NCI-H446 (cell line): ENCODE measurements at places on chromosomes 11 and 22.

- DNase-seq = no peak
These were observed 2.4 kb upstream of the MYBPC3 start for GRCh38 chr11:47354913-47355282.

DNA sequence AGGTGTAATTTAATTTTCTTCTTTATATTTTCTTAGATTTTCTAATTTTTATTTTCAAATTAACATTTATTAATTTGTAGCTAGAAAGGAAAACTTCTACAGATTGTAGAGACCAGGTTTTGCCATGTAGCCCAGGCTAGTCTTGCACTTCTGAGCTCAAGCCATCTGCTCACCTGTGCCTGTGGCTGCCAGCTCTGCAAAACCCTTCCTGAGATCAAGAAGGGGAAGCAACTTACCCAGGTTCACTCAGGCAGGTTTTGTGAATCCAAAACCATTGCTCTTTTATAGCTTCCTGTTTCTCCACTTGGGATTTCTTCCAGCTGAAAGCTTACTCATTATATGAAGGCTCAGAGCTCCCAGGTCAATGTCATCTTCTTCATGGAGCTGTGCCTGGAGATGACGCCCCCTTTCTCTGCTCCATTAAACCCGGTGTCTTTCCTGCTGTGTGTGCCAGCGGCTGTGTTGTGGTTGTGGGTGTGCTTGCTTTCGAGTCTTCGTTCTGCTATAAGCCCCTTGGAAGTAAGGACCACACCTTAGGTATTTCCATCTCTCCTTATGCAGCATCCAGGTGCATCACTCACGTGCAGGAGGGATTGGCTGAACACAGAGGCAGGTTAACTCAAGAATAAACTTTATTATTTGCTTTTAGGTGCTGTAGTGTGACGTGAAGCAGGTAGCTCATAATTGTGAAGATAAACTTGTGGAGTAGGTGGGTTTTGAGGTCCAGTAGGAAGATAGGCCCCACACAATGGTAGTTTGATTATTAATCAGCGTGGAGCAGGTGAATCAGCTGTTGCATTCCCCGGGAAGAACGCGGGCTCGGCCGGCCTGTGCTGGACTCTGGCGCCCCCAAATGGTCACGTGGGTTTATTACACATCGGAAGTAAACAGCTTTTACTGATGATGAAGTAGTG is 42.2 kb upstream of the INCENP start:
- peak; percentile 37 for DNase-seq

DNA sequence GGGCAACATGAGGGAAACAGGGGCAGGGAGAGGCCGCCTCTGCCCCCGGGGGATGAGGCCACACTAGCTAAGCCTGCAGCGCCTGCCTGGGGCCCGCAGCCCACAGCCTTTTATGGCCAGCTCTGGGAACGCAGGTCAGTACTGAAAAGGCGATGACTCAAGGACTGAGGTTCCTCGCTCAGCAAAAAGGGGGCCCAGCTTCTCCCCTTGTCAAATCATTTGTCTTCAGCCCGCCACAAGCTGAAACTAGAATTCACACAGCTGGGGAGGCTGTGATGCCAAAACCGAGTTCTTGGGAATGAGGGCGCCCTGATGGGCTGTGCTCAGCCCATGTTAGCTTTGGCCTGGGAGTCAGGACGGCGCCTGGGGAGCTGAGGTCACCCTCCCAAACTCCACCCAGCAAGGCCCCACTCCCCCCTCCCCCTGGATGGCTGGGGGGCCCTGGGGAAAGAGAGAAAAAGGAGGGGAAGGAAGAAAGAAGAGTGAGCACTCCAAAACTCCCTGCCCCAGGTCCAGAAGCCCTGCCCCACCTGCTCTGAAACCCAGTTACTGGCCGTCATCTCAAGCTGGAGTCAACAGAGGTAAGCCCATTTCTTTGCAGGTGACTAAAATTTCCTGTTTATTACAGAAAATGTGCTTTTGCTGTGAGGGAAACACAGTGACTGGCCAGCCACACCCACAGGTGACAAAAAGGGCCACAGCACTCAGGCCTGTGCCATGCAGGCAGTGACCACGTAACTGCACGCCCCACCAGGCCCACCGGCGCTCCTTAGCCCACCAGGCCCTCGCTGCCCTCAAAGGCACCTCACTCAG is 13.7 kb downstream of the EHD1 start:
- peak; percentile 54 for DNase-seq

- peak; percentile 70 for DNase-seq
These were observed 163.3 kb upstream of the RASSF10 start for GRCh38 chr11:12845739-12846358.
